ENCODE measurements at places on chromosomes 4 and X.

DNA sequence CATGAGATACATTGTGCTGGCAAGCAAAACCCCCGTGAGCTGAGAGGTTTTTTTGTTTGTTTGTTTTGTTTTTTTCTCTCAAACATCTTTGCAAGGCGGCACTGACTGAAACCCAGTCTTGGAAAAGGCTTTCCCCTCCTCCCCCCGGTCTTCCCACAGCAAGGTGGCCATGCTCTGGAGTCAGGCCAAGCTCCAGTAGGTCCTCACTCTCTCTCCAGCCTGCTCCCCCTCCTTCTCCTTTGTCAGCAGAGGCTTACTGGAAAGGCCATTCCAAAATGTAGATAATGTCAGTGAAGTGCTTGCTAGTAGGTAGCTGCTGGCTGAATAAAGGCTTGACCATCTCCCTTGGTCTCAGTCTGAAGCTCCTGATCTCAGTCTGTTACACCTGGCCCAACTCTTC lies 32.6 kb downstream of the FRMPD3 start:
- DNase-seq: no peak

DNA sequence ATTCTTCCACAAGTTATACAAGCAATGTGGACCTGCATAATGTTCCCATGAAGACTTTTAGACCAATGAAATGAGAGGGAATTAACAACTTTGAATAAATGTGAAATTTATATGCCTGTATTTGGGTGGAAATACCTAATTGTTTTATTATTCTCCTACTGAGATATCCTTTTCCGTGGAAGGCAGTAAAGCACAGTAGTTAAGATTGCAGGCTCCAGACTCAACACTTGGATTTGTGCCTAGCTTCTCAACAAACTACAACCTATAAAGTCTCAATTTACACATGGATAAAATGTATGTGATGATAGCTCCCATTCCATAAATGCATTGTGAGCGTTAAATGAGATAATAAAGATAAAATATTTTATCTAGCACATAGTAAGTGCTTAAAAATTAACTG lies 857.8 kb downstream of the CENPC start:
- DNase-seq: no peak

GRCh38 chrX:138925330-138925729 lies 213.8 kb upstream of the FGF13 start:
- DNase-seq: no peak

GRCh38 chr4:68465058-68465457 lies 17.8 kb downstream of the TMPRSS11E start:
- no peak for DNase-seq

DNA sequence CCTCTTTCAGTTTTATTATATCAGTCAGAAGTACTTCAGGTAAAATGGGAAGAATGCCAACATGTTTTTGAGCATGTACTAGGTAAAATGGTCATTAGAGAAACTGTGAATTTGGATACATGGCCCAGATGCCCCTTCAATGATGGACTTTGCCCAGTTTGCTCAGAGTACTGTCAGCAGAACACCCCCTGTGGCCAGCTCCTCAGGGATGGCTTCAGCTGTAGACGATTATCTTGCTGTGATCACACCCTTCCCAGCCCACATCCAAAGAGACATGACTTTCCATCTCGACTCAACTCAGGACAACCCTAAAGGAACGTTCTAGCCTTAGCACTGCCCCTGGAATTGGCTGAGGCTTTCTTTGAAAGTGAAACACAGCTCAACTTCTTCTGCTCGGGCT lies 439.1 kb downstream of the PACRGL start:
- no peak for DNase-seq

DNA sequence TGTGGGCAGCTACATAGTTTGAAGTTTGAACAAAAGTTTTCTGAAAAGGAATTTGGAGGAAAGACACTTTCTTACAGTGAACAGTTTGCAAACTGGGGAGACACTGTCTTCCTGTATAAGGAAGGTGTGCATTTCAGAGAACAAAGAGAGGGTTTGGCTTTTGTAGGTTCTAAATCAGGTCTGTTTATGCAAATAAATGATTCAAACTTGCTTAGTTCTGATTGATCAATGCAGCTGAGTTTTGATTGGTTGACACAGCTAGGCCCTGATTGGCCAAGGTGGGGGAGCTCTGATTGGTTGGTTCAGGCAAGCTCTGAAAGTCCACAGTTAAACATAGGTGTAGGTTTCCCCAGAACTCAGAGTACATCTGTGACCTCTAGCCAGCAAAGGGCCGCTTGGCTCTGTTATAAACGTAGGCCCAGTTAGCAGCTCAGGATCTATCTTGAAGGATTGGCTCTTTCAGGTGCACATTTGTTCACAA lies 63.0 kb upstream of the ENPP6 start:
- DNase-seq: no peak

- no peak for DNase-seq
These were observed 951.7 kb upstream of the LCORL start for GRCh38 chr4:18973296-18973695.

GRCh38 chr4:157242871-157243270 lies 22.3 kb downstream of the GRIA2 start:
- no peak for DNase-seq

DNA sequence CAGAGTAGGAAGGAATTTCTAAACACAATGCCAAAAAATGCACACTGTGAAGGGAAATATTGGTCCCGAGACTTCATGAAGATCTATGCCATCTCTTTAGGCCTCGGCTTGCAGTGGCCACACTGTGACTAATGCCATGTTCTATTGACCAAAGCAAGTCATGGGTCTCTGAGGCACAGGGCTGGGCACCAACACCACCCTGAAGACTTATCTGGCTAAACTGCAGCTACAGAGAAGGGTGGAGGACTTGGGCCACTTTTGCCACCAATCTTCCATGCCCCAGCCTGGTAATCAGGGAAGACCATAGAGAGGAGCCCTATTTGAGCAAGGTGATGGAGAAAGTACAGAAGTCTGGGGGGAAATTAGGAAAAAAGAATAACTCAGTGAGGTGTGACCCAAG lies 42.1 kb downstream of the HMX1 start:
- no peak for DNase-seq

- no peak for DNase-seq
These were observed 54.5 kb downstream of the TENM3 start for GRCh38 chr4:182297659-182298058.

DNA sequence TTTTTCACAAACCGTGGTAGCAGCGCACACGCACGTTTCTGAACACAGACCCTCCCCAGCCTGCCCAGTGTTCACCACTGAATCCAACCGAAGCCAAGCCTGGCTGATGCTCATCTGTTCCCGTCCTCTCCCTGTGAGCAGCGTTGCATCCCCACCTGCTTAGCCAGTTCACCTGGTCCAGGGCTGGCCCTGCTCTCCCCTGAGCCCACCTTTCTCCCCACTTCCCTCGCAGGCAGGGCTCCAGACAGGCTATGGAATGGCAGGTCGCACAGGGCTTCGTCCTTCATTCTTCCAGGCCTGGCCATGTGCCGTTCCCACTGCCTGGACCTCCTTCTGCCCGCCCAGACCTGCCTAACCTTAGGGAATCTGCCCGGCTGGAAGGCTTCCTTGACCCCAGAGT lies 246.9 kb downstream of the EVC2 start:
- DNase-seq: no peak

GRCh38 chr4:85707611-85708010 lies 232.7 kb downstream of the ARHGAP24 start:
- DNase-seq: no peak

- DNase-seq: no peak
These were observed 871.7 kb downstream of the FAM133A start for GRCh38 chrX:94545722-94546121.

DNA sequence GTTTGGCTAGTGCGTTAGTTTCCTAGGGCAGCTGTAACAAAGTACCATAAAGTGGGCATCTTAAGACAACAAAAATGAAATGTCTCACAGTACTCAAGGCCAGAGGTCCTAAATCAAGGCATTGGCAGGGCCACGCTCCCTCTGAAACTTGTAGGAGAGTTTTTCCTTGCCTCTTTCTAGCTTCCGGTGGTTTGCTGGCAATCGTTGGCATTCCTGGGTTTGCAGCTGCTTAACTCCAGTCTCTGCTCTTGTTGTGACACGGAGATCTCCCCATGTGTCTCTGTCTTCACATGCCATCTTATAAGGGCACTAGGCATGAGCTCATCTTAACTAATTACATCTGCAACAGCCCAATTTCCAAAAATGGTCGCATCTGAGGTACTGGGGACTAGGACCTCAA lies 362.0 kb upstream of the BOD1L1 start:
- DNase-seq: no peak

DNA sequence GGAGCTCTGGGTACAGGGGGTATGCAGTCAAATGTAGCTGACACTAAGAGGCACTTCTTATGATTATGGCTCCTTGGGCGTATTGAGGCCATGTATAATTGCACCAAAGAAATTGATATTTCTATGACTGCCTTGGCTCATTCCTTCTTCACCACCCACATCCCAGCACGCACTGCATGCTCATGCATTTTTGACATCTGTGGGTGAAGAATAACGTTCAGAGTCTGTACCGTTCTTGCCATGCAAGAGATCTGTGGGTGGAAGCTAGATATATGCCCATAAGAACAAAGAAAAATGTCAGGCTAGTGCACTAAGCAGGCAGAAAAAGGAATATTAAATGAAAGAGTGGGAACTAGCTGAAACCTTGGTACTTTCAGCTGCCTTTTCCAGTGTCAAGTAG lies 93.4 kb downstream of the EMCN start:
- DNase-seq: no peak

- no peak for DNase-seq
These were observed 120.0 kb downstream of the ADGRL3 start for GRCh38 chr4:61320154-61320553.

DNA sequence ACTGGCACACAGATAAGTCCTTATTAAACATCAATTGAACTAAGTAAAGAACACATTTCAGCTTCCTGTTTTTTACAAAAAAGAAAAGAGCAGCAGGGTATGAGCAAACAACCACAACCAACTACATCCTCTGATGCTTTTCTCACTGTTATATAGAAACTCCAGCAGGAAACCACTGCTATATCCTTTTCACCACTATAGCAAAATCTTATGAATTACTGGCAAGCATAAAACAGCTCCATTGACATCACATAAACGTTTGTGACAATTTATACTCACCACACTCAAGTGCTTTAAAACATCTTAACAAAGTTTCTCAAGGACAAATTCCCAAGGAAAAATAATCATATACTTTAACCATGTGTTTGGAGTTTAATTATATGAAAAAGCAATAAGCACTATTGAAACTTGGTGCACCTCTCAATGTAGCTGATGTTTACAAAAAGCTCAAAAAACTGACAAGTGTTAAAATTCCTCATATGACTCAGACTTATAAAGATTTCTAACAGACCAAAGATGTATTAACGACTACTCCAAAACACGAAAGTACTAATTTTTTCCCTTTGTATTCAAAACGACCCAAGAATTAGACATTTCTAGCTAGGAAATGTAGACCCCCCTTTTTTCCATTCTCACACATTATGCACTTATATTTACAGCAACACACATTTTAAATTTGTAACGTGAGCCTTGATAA lies 12.9 kb downstream of the GPRIN3 start:
- no peak for DNase-seq

GRCh38 chr4:151691639-151692442 lies 69.0 kb downstream of the GATB start:
- DNase-seq: no peak
